Activated naive CD4-positive, alpha-beta T cell treated with anti-CD3 and anti-CD28 coated beads, Interleukin-2, amount 50 U/mL, for 72 hours (primary cell): ENCODE measurements at places on chromosomes 7 and 10. TPM values are rescaled to one million over a fixed set of nuclear protein-coding genes. Genes with fewer than 3 reads are reported as not detected.

DNA sequence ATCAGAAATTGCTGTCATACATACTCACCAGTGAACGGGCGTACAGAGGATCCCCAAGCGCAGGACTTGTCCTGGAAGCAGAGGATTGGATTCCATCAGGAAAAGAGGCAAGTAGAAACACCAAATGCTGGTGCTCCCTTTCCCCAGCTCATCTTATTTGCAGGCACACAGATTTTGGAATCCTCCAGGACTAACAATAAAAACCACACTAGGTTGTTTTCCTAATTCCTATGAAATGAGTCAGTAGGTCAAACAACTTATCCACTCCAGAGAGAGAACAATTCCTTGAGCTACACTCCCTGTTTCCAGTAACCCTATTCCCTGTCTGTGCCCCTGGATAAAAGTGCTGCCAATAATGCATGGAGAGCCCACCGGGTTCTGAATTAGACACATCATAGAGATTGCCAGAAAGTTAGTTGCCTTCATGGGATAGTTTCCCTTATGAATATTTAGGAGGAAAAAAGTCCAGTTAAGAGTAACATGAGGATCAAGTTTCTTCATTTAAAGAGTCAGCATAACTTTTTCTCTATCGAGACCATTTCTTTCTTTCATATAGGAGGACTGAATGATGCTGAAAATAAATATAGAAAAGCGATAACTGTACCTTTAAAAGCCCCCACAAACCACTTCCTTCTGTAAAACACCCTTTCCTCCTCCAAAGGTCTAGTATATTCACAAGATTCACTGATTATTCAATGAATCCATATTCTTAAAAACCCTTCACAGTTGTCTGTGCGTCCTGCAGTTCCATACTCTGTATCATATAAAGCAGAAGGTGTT is 178.3 kb upstream of the KLF14 start:
- no peak for DNase-seq

DNA sequence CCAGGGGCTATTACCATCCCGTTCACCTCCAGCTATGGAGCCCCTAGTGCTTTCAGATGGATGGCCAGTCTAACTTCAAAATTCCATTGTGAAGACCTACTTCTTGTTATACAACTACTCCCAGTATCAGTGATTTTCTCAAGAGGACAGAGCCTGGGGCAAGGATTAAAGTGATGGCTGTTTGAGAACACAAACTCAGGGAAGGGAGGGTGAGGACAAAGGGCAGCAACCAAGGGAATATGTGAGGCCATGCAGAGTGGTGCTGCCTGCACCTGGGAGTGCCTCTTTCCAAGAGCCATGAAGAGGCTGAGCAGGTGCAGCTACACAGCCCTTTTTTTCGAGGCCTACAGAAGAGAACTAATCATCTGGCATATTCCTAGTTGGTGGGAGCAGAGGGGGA is 303.5 kb upstream of the BMPER start:
- DNase-seq = no peak

DNA sequence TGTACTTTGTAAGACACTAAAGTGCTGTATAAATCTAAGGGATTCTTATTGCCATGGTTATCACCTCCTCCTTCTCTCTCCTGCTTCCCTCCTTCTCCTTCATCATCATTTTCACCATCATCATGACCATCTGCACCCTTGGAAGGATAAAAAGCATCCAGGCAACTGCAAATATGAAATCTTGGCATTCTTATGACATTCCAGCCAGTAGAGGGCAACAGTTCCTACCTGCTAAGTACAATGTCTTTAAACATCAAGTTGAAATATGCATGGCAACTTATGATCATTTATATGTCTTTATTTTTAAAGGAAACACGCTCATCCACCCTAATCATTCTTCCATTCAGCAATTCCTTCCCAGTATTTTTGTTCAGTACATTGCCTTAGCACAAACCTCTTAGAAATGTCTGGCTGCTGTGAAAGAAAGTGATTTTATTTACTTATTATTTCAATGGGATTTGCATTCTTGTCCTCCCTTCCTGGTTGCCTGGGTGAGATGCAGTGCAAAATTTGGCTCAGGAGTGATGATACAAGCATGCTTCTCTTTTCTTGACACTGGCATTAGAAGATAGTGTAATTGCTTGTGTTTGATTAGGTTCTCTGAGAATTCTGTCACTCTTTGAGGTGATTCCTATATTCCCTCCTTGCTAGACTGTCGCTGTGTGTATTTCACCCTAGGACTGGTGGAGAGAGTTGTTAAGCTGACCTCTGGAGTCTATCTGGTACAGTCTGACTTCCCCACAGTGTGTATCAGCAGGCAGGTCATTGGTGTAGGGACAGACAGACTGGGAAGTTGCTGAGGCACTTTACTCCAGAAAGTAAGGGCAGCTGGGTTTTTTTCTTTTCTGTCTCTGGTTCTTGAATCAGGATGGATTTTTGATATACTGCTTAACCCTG is 188.5 kb upstream of the BMPER start:
- no peak for DNase-seq

DNA sequence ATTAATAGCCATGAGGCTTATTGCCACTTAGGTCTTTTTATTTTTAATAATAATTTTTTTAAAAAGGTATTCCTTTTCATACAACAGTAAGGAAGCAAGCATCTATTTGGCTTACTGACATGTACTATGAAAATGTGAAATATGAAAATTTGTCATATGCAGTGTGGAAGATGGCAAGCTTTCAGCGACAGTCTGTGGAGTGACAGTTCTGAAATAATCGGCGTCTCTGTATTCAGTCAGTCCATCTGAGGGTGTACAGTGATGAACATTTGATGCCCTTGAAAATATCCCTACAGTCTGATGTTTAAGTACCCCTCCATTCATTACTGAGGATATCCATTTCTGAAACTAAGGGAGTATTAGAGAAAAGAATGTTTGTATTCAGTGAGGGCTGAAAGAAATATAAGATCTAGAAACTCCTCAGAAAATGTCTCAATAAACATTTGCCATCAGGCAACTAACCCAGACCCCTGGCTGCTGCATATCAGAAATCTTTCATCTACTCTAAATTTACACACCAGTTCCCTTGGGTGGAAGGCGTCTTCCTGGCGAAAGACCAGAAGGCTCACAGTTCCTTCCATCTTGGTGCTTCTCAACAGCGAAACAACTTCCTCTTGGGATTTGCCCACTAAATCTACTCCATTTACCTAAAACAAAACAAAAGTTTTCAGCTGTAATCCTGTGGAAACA is 440.6 kb downstream of the PARD3 start:
- DNase-seq = no peak

DNA sequence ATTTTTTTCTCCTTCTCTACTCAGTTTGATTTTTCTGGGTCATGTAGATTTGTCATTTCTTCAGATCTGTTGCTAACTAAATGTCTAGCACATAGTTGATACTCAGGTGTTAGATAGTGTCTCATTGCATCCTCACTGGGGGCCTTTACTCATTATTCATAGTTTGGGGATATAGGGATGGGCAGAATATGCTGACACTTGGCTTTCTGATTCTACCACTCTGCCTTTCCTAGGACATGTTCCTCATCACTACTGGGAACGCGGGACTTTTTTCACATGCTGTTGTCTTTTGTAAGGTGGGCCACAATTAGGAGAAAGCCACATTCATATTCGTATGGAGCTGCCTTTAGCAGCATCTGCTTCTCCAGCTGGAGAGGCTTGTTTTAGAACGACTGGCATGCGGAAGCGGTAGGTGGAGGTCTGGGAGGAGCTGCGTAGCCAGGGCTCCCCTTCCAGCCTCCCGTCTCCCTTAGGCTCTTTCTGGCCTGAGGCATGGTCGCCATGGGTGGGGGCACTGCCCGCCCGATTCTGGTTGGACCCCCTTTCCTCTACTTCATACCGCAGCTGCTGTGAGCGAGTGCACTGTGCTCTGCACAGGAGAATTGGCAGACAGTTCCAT is 78.8 kb downstream of the SND1 start:
- no peak for DNase-seq

Gene HECW1
- not detected for total RNA-seq

Gene NKX6-2
- not detected for total RNA-seq

Gene CDK14
- 0.05 TPM for total RNA-seq

Gene NYAP1
- 1.0 TPM for total RNA-seq
